Activated naive CD4-positive, alpha-beta T cell treated with anti-CD3 and anti-CD28 coated beads, Interleukin-2, amount 50 U/mL, for 72 hours (primary cell): ENCODE measurements at places on chromosomes 5 and 9. TPM values are rescaled to one million over a fixed set of nuclear protein-coding genes. Genes with fewer than 3 reads are reported as not detected.

Gene AQP3
- total RNA-seq, result 36.8 TPM

Gene SLCO6A1
- not detected for total RNA-seq

Gene SLC45A2
- 0.33 TPM for total RNA-seq

Gene ZNF879
- 2.0 TPM for total RNA-seq

Gene ITK
- total RNA-seq, result 203 TPM
